ENCODE measurements at places on chromosomes 3 and 15.

DNA sequence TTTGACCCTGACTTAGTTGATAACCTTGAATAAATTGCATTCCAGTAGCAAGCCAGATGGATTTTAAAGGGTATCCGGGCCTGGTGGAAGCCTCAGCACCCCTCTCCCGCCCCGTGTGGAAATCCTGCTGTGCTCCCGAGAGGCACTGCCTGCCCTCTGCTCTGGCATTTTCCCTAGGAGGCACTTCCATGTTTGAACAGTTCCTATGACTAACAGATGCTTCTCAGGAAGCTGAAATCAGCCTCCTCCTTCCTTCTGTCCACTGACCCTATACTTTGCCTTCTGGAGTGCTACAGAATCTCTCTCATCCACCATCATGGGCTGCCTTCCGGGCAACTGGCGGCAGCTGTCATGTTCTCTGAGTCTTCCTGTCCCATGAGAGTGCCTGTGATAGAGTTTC lies 90.8 kb downstream of the GABRG3 start:
- DNase-seq: no peak

- no peak for DNase-seq
Measured at GRCh38 chr15:35595656-35596055, 49.7 kb upstream of the DPH6 start.

GRCh38 chr15:66715181-66715624 lies 13.2 kb downstream of the SMAD6 start:
- no peak for DNase-seq

DNA sequence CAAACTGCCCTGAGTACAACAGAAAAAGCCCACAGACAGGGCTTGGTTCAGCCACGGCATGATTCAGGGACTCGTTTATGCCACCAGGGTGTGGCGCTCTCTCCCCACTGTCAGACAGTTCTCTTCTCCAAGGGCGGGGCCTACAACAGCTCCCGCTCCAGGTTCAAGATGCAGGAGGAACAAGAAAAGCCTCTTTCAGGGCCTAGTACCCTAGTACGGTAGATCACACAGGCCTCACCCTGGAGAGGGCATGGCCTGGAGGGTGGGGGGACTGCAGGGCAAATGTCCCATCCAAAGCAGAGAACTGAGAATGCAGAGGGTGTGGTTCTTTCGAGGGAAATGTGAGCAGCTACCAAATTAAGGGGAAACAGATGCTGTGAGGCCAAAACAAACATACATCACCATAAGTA lies 12.0 kb downstream of the MESD start:
- peak; percentile 66 for DNase-seq

GRCh38 chr3:188125076-188125475 lies 28.9 kb upstream of the LPP start:
- no peak for DNase-seq

DNA sequence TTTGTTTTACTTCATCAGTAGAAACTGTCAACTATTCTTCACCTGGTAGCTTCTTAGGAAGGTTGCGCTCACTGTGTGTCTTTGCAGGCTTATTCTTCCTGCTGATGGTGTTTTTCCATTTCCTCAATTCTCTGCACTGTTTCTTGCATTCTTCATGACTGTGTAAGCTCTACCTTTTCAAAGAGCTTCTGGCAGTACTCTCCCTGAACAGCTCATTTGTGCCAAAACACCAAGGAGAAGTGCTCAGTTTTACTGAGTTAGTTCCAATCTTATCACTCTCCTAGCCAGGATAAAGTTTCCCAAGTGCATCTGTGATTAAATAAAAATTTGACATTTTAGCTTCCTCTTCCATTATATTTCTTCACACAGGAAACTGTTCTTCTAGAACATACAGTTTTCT lies 339.8 kb downstream of the EPHA3 start:
- DNase-seq: no peak

DNA sequence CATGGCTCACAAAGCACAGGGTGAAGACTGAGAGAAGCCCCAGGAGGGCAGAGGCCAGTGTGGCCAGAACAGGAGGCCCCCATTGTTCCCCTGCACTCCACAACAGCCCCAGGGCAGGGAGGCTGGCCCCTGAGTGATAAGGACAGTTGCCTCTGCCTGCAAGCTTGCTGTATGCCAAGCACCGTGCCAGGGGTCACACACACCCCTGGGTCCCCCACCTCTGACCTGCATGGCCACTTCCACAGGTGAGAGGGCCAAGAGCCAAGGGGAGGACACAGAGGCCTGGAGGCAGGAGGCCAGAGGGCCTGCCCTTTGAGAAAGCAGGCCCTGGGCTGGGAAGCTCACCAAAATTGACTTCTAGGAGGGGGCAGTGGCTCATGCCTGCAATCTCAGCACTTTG lies 23.7 kb downstream of the ATRIP start:
- DNase-seq: no peak

DNA sequence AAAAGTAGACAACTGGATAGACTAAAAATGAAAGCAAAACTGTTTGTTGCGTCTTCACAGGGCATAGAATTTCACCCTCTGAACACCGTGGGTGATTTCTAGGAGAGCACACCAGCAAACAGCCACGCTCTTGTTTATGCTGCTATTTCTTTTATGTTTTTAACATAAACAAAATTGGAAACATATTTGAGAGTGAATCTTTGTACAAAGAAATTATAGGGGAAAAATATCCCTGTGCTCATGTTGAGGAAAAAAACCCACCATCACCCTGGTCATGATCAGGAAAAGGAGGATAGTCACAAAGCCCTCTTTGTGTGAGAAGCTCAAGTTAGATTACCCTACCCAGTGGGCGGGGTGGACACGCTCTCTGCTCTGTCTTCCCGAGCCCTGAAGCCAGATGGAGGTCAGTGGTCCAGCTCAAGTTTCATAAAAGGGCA lies 313.3 kb downstream of the SATB1 start:
- peak; percentile 4 for DNase-seq

DNA sequence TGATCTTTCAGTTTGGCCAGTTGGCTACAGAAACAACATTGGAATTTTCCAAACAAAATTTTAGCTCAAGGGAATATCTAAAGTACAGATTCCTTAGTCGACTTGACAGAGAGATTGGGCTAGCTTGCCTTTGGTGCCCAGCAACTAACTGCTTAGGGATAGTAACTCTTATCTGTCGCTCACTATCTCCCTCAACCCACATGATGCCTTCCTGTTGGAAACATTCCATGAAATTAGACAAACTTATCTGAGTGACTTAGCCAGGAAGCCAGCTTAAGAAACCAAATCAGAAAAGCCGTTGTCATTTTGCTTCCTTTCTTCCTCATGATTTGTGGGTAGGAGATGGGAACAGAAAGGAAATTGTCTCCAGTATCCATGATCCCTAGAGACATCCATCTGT lies 791.2 kb downstream of the AGBL1 start:
- DNase-seq: no peak

- DNase-seq: peak; percentile 75
Measured at GRCh38 chr3:195559723-195560409, 16.7 kb upstream of the PPP1R2 start.
